ENCODE measurements at places on chromosomes 16 and 17.

DNA sequence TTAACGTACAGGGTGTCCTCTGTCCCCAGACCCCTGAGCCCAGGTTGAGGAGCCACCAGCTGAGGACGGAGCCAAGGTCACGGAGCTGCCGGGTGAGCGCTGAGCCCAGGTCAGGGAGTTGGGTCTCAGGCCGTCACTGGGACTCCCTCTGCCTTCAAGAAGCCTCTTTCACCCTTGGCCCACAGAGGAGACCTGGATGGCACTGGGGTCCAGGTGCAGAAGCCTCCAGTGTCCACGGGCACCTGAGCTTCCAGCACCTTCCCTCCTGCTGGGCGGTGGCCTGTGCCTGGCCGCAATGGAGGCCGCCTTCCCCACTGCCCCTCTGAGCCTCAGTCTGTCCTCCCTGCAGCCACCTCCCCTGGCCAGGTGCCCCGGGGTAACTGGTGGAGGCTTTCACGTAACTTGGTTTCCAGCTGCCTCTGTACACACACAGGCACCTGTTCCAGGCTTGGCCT is 31.6 kb upstream of the CDH15 start:
- no peak for DNase-seq

GRCh38 chr16:56630134-56630533 is 2.3 kb upstream of the MT1M start:
- DNase-seq, result no peak

DNA sequence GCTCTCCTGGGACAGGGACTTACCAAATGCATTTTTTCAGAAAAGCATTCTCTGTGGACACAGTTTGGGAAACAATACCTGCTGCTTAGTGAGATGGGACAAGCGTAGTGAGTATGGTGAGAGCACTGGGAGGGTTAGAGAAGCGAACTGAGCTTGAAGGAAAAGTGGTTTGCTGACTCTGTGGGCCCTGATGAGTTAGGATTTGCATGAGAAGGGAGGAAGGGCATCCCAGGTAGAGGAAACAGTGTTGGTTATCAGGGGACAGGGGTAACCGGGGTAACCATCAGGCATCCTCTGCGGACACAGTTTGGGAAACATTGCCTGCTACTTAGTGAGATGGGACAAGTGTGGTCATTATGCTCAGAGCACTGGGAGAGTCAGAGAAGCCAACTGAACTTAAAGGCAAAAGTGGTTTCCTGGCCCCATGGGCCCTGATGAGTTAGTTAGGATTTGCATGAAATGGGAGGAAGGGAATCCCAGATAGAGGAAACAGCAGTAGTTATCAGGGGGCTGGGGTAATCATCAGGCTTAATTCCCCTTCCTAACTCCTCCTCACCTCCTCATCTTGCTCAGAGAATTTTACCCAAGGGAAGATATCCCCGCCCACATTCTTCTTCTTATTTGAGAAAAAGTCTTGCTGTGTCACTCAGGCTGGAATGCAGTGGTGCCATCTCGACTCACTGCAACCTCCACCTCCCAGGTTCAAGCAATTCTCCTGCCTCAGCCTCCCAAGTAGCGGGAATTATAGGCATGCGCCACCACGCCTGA is 319.3 kb downstream of the RBFOX1 start:
- DNase-seq, result no peak

DNA sequence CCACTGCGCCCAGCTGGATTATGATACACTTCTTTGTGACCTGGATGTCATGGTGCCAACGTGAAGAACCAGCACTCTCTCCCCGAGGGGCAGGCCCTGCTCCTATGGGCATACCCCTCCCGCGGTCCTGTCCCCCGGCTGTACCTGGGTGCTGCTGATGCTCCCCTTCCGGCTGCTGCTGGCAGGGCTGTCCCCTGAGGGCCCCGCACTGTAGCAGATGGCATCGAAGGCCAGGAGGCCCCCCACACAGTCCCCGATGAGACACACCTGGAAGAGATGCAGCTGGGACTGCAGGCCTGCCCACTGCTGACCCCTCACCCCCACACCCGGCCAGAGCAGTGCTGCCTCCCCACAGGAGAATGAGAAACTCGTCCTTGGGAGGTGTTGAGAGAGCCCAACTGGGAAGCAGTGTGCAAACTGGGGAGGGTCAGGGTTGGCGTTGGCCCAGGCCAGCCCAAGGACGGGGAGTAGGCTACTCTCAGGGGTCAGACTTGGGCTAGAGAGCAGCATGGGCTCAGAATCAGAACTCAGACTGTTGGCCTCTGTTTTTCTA is 33.7 kb downstream of the PIMREG start:
- DNase-seq, result no peak

- no peak for DNase-seq
These were observed 18.6 kb downstream of the COG7 start for GRCh38 chr16:23434380-23434779.

- no peak for DNase-seq
These were observed 16.5 kb downstream of the RGS11 start for GRCh38 chr16:259226-259625.

DNA sequence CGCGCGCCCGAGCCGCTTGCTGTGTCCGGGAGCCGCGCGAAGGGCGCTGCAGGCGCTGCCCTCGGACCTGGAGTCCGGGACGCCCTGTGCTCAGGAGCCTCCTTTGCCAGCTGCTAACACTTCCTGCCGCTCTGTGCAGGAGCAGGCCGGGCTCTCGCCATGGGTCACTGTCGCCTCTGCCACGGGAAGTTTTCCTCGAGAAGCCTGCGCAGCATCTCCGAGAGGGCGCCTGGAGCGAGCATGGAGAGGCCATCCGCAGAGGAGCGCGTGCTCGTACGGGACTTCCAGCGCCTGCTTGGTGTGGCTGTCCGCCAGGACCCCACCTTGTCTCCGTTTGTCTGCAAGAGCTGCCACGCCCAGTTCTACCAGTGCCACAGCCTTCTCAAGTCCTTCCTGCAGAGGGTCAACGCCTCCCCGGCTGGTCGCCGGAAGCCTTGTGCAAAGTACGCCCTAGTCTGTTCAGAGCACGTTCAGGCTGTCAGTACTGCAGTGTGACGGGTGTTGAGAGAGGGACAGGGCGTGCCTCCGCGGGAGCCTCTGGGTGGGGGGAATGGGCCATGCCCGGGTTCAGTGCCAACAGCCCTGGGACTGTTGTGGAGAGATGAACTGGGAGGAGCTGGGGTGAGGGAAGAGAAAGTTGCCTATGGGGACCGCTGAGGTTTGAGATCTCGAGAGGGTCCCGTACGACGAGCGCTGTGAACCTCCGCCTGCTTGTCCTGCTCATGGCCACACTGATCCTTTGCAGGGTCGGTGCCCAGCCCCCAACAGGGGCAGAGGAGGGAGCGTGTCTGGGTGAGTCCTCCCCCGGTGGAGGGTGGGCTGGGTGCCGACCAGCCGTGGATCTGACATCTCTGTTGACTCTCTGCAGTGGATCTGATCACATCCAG is 1.3 kb downstream of the ZNF276 start:
- DNase-seq, result peak; percentile 75

DNA sequence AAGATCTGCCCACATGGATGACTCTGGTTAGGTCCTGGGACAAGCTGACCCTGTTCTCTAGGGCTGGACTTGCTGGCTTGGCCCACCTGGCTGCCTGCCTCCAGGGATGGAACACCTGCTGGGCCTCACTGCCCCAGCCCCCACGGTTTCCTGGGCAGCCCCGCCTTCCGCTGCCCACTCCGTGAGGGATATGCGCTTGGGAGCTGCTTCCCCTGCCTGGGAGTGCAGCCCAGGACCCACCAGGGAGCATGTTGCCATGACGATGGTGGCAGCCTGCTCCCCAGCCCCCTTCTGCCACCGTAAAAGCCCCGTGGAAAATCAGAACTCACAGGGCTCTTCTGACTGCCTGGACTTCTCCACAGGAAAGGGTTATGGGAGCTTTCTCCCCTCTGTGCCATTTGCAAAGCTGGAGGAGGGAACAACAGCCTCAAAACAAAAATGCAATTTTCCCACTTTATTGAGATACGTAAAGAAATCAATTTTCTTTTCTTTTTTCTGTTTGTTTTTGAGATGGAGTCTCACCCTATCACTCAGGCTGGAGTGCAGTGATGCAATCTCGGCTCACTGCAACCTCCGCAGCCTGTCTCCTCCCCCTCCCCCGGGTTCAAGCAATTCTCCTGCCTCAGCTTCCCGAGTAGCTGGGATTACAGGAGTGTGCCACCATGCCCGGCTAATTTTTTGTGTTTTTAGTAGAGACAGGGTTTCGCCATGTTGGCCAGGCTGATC is 18.0 kb upstream of the GAS7 start:
- DNase-seq, result no peak

DNA sequence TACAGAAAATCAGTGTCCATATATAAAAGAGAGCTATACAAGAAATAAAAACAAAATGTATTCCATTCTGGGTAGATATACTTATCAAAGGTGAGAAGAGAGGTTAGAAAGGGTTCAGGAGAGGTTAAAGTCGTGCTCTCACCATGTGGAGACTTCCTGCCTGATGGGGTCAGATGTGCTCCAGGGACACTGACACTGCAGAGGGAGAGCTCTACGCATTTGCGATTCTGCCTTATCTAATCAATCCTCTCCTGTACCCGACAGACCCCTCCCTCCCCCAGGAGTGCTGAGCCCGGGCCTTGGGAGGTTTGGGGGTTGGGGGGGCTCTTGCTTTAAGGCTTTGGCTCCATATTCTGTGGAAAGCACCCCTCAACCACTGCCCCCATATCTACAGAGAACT is 16.6 kb upstream of the SLC5A11 start:
- no peak for DNase-seq

Measured in activated naive CD8-positive, alpha-beta T cell treated with anti-CD3 and anti-CD28 coated beads for 36 hours (primary cell).